ENCODE measurements at places on chromosomes 12 and 14.

DNA sequence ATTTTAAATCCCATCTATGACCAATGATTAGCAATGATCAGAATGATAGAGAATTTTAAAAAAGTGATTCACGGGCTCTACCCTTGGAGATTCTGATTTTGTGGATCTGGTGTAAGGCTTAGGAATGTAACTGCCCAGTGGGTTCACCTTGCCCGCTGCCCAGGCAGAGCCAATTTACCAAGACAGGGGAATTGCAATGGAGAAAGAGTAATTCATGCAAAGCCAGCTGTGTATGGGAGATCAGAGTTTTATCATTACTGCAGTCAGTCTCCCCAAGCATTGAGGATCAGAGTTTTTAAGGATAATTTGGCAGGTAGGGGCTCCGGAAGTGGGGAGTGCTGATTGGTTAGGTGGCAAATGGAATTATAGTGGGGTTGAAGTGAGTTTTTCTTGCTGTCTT, 480.6 kb downstream of the ATP23 start:
- DNase-seq, result no peak

- DNase-seq, result no peak
These were observed 67.9 kb upstream of the ATF1 start for GRCh38 chr12:50695961-50696360.

DNA sequence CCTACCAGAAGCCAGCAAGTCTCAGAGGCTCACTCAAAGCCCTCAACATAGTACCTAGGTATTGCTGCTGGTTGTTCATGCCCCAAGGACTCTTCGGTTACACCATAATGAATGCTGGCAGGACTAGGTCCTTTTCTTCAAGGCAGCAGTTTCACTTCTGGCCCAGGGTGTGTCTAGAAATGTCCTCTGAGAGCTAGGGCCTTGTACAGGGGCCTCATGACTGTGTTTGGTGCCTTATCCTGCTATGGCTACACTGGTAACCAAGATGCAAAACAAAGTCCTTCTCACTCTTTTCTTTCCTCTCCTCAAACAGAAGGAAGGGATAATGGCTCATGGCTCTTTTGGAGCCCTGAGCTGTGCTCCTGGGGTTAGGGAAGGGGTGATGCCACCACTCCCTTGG, 15.2 kb upstream of the PTPRO start:
- DNase-seq, result no peak

GRCh38 chr12:102757154-102757881, 159.7 kb downstream of the PAH start:
- DNase-seq, result no peak

GRCh38 chr12:116266168-116266601, 11.3 kb downstream of the MED13L start:
- DNase-seq, result no peak

DNA sequence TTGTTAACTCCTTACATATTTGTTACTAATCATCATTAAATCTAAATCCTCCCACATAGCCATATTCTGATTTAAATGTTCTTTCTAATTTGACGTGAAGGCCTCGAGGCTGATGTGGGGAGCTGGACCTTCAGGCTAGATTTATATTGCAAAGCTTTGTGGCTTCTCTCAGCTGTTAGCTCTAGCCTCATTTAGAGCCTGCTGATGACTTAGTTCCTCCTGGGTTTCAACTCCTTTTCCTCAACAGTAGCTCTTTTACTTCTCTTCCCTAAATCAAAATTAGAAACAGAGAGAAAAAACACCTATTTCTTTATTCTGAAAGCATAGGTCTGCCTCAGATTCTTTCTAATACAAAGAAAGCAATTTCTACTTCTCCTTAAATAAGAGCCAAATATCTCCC, 477.5 kb upstream of the CCDC196 start:
- DNase-seq, result no peak

DNA sequence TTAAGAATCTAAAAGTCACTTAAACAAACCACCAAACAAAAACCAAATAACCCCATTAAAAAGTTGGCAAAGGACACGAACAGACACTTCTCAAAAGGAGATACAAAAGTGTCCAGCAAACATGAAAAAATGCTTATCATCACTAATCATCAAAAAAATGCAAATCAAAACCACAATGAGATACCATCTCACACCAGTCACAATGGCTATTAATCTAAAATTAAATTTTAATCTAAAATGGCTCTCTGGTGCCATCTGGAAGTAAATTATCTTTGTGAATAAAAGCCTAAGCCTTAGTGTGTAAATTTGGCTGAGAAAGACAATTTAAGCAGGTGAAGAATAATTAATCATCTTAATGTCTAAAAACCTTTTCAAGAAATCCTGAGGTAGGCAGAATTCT, 204.5 kb upstream of the PPFIA2 start:
- no peak for DNase-seq

GRCh38 chr12:56878010-56878339, 56.2 kb downstream of the SDR9C7 start:
- no peak for DNase-seq

- DNase-seq, result no peak
These were observed 5.9 kb upstream of the GSC start for GRCh38 chr14:94775871-94776210.

All from substantia nigra (tissue), 51 donors.